ENCODE measurements at places on chromosomes 6 and 20.

DNA sequence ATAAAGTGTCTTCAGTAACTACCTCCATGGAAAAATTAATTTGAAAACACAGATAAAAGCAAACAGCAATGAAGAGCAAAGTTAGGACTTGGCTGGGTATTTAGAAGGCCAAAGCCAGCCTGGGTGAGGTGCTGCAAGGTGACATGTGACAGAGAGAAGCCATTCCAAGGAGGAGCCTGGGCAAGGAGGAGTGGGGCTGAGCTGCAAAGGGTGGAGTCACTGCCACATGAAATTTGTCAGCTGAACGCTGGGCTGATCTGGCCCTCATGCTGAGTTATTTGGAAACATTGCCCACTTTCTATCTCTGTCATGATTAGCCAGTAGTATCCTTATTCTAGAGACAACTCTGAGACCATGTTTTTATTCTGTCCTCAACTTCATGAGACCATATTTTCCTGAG lies 76.3 kb downstream of the PERP start:
- DNase-seq, result no peak

DNA sequence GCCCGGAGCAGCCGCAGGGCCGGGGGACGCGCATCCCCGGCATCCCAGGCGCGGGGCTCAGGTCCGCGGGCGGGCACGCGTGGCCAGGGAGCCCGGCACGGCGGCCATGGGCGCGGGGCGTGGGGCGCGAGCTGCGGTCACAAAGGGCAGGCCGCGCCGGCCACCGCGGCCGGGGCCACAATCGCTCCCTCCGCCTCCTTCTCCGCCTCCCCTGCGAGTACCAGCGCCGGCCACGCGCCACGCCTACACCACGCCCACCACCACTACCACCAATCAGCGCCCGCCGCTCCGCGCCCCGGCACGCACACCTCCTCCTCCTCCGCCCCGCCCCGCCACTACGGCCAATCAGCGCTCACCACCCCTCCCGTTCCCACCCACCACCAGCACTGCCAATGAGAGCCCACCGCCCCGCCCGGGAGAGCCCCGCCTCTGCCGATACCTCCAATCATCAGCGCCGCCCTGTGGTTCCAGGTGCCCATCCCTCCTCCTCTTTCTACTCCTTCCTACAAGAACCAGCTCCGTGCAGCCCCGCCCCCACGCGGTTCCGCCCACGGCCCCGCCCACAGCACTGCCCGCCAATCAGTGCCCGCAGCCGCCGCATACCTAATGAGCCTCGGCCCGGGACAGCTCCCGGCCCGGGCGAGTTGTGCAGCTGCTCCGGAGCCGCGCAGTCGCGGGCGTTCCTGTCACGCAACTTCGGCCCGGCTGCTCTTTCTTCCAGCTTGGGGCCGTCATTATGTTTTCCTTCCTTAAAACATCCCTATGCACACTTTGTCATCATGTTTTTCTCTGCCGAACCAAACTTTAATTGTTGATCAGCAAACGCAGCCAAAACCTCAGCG lies at the start of gene RPS6KA2:
TSS of gene RPS6KA2 (minus strand) at position 219 of the 842 bp plus-strand sequence. CDS start 232 bp downstream, outside the sequence.
- DNase-seq, result peak; percentile 100

DNA sequence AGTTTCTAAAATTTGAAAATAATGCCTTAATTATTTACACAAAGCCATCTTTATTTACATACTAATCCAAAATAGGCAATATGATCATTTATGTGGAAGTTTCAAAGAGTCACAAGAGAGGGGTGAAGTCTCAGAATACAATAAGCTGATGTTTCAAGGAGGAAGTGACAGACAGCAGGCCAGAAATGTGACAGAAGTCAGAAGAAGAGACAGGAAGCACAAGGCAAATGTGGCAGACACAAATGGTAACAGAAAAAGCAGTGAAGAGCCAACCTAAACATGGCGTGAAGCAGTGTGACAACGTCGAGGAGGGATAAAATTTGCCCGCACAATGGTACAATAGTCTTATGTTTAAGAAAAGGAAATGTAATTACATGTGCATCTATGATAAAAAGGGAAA lies 59.8 kb downstream of the SHPRH start:
- DNase-seq, result no peak

DNA sequence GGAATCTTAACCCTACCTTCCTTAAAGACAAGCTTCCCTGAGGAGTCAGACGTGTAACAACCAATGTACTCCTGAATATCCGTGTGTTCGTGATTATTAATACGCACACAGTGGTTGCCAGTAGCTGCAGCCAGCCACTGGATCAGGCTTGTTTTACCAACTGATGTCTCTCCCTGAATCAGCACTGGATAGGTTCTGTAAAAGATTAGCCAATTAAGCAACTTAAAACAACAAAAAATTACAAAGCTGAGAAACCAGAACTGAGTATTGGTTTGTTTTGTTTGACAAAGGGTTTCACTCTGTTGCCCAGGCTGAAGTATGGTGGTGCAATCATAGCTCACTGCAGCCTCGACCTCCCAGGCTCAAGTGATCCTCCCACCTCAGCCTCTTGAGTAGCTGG lies 69.3 kb downstream of the MDN1 start:
- DNase-seq, result no peak

DNA sequence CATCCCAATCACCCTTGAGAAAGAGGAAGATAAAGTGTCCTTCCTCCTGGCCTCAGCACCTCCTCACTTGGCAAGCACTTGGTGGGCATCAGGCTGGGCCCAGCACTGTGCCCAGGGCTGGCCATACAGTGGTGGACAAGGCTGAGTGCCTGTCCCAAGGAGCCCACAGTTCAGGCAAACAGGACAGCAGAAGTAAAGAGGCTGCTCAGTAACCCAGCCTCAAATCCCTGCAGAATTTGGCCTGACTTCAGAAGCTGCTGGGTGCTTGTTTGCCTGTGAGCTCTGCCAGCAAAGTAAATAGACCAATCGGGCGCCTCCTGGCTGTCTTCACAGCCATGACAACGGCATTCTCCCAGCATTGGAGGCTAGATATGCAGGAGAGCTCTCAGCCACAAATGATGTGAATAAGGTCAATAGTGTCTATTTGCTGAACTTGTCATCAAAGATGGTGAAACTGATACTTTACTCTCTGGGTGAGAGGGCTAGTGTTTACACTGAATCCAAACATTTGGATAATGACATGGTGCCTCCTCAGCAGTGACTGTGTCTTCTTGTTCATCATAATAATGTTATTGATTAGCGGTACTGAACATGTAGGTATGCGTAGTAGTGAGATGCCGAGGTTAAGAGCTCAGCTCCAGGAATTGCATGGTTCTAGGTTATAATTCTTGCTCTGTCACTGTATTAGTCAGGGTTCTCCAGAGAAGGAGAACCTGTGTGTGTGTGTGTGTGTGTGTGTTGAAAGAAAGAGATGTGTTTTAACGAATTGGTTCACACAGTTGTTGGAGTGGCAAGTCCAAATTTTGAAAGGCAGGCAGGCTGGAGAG lies 36.9 kb upstream of the FANCE start:
- peak; percentile 65 for DNase-seq

GRCh38 chr6:36132246-36132895 lies 2.1 kb downstream of the MAPK13 start:
- no peak for DNase-seq

- DNase-seq, result no peak
Measured at GRCh38 chr6:119978274-119978889, 628.8 kb upstream of the MAN1A1 start.

DNA sequence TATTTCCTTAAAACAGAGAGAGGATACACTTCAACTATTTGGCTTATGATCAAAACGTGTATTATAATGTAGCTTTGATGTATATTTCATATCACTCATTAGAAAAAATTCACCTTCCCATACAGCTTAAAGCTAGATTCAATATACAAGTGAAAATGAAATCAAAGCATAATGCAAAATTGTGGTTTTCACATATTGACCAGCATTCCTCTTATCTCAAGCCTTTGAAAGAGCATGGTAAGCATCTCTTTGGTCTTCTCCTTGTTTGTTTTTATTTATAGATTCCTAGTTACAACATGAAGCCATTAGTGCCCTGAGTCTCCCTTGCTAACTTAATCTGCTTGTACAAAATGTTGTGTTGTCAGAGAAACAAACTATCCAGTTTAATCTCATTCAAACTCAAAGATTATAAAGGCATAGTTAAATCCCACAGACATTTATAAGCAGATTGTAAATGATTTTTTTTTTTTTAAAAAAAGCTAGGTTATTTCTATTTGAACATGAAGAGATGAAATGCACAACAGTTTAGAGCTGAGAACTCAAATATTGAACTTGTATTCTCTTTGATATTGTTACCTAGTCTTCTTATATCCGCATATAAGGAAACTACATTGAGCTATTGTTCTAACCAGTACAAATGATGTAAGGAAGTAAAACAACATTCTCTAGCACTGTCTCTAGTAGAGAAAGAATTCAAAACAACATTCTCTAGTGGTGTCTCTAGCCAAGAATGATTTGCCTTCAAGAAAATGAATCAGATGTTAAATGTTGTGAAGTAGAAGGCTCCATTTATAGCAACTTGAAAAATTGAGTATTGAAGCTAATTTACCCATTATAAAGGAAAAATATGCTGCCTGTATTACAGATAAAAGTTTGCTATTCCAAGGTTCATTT lies 31.2 kb upstream of the SMIM28 start:
- DNase-seq, result no peak

DNA sequence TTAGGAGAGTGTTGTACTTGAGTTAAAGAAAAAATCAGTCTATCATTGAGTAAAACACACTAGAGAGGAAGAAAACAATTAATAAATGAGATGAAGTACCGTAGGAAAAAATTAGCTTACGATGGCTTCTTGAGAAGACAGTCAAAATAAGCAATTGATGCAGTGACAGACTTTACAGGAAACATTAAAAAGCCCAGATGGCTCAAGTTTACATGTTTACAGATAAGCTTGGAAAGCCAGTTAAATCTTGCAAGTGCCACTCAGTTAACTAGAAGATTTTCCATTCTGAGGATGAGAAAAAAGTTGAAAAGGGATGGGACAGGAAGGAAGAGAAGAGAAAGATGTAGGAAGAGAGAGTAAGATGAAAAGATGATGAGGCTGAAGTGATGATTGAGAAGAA lies 288.8 kb upstream of the FERMT1 start:
- DNase-seq, result no peak

GRCh38 chr20:62066339-62066982 lies 780 bp upstream of the TAF4 start:
- DNase-seq, result no peak

DNA sequence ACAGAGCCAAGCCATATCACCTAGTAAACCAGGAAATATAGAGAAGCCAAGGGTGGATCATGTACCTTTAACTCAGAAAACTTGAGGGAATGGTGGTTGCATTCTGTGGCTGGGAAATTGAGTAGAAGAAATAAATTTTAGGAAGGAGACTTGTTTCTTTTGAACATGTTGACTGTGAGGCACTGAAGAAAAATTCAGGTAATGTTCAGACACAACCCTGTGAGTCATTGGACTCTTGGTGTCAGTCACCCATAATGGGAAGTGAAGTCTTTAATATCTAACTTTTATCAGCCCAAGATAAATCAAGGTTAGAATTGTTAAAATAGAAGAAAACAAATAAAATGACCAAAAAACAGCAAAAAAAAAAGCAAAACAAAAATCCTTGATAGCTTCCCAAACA lies 98.8 kb upstream of the GRIK2 start:
- DNase-seq, result no peak
